ENCODE measurements at places on chromosomes 11 and 22.

- DNase-seq, result no peak
Measured at GRCh38 chr11:69705351-69705811, 1.6 kb upstream of the FGF19 start.

DNA sequence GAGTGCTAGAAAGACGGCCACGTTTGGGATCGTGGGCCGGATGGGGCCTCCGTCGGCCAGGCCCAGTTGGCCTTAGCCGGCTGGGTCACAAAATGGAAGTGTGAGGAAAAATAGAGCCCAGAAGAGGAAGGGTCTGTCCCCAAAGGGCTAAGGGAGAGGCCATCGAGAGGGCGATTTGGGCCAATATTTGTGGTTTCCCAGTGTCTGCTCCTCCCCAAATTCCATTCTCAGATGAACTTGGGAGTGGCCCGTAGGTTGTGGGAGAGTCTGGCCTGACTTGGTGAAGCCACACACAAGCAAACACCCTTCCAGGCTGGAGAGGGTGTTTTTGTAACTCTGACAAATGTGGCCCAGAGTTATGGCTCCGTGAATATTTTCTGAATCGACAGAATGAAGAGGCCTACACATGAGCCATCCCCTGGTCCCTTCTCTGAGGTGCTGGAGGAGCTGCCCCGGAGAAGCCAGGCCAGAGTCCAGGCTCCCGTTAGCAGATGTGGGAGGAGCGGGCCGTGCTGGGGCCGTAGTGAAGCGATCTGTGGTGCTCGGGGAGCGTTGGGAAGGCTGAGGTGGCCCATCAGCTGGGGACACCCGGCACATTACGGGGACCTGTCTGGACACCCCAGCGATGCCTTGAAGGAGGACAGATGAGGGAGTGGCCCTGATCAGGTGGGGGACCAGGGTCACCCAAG is 73.5 kb upstream of the PPARA start:
- DNase-seq, result no peak

GRCh38 chr22:23523713-23524112 is 56.4 kb downstream of the IGLL1 start:
- DNase-seq, result no peak

GRCh38 chr11:122100037-122100755 is 15.8 kb downstream of the BLID start:
- no peak for DNase-seq

DNA sequence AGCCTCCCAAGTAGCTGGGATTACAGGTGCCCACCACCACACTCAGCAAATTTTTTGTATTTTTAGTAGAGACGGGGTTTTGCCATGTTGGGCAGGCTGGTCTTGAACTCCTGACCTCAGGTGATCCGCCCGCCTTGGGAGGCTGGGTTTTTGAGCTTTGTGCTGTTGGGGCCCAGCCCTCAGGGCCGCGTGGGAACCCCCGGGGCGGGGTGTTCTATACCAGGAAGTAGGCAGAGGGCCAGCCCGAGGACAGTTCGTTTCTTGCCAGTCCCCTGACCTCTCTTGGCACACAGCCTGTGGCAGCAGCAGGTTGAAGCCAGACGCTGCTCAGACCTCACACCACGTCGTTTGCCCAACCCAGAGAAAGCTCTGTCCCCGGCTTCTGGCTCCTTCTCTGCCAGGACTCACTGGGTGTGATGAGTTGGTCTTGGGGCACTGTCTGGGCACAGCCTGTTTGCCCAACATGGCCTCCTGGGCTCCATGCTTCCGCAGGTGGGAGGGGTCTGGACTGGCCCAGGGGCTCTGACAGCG is 24.9 kb upstream of the CHKA start:
- no peak for DNase-seq

DNA sequence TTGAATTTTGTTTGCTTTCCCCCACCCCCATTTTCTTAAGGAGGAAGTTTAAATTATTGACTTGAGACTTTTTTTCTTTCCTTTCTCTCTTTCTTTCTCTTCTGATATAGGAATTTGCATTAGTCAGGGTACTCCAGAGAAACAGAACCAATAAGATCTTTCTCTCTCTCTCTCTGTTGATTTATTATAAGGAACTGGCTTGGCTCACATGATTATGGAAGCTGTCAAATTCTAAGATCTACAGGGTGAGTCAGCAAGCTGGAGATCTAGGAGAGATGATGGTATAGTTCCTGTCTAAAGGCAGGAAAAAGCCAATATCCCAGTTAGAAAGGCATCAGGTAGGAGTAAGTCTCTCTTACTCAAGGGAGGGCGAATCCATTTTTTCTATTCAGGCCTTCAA is 64.0 kb downstream of the CCDC81 start:
- DNase-seq, result no peak

DNA sequence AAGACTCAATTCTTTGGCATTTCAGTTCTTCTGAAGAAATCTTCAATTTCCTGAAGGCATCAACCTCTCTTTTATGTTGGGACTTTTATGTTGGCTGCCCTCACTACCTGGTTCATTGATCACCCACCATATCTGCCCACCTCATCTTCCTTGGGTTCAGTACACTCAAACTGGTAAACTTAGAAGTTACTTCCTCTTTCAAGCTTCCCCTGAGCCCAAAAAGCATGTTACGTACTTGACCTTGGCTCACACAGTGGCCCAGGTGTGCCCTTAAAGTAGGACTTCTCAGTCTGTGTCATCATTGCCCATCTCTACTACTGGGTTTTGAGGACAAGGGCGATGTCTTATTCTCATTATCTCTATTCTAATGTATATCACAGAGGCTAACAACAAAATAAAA is 86.1 kb downstream of the GRIA4 start:
- no peak for DNase-seq

- no peak for DNase-seq
Measured at GRCh38 chr22:49005557-49005956, 822.1 kb downstream of the BRD1 start.

- DNase-seq, result no peak
Measured at GRCh38 chr22:36753120-36753802, 22.7 kb downstream of the IFT27 start.

DNA sequence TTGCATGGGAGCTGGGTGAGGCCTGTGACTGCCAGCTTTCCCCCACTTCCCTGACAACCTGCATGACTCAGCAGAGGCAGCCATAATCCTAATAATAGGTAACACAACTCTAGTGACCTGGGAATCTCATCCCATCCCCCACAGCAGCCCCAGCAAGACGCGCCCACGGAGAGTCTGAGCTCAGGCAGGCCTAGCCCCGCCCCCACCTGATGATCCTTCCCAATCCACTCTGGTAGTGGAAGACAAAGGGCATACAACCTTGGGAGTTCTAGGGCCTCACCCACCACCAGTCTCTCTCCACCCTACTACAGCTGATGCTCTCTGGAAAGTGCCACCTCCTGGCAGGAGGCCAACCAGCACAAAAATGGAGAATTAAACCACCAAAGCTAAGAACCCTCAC is 60.3 kb downstream of the CWF19L2 start:
- no peak for DNase-seq

DNA sequence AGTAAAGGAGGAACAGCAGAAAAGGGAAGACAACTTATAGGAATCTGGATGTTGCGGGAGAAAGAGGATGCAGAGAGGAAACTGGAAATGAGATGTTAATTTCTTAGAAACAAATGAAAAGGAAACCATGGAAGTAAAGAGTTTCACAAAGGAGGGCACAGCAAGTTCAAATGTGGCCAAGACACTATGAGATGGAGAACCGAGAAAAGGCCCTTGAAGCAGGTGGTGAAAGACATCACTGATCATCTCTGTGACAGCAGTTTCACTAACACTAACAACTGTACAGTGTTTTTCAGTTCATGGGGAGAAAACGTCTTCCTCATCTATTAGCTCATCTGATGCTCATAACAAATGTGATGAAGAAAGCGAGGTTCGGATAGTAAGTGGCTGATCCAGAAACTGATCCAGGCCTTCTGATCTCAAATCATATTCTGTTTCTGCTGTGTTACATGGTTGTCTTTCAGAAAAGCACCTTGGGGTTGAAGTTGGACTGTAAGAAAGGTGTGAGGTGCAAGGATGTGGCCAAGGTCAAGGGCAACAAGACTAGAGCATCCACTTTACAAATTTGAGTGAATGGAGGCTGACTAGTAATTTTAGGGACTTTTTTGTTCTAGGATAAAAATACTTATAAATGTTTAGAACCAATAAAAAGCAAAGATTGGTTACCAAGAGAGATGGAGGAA is 492.1 kb upstream of the CADM1 start:
- DNase-seq, result no peak

DNA sequence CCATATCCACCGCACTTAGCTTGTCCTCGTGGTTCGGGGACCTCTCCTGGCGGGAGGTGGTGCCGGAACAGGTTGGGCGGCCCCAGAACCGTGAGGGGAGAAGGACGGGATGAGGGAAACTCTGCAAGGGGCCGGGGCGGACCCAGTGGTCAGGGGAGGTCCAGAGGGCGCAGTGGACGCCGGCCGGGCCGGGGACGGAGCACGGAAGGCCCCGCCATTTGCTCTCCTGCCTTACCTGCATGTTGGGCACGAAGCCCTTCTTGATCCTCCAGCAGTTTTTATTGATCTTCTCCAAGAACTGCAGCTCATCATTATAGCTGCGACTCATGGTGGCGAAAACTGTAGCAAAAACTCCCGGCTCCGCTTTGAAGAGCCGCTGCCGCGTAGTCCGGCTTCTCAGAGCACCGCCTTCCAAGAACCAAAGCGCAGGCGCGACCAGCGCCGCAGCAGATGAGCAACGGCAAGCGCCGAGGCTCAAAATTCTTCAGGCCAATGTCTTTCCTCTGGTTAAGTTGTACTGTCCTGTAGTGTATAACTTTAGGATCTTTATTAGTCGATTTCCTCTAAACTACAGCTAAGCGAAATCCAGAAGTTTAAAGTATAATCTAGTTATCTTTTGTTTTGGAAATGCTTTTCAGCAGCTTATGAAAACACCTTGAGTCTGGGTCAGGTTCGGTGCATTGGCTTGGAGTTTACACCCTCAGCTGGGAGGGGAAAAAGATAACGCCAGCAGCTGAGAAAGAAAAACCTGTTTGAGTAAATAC is at the start of gene RTCB:
RTCB (minus strand) TSS at position 419 of the 764 bp plus-strand sequence; CDS start at position 328, 91 bp downstream.
- peak; percentile 89 for DNase-seq

DNA sequence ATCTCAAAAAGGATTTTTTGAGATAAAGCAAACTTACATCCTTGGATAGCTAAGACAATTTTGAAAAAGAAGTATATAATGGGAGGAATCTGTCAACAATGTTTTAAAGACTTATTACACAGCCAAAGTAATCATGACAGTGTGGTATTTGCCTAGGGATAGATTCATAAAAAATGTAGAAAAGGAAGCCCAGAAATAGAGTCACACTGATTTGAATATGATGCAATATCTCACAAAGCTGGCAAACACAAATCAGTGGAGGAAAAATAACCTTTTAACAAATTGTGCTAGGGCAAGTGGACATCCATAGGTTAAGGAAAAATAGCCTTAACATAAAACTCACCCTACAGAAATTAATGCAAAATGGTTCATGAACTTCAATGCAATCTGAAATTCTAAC is 6.0 kb downstream of the XKR3 start:
- DNase-seq, result no peak

DNA sequence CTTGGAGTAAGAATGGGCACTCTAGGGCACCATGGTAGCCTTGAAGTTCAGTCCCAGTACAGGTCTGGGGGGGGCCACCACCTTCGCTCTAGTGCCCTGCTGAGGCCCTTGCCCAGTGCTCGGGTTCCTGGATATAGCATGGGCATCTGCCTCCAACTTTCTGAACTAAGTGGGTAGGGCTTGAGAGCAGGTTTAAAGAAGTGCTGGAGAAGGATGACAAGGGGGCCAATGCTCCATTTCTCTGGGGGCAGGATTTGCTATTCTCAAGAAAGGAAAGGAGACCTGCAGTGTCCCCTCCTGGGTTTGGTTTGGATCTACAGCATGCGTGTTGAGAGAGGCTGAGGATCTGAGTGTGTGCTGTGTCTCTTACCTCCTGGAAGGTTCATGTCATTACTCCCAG is 82.2 kb upstream of the SUSD2 start:
- no peak for DNase-seq

DNA sequence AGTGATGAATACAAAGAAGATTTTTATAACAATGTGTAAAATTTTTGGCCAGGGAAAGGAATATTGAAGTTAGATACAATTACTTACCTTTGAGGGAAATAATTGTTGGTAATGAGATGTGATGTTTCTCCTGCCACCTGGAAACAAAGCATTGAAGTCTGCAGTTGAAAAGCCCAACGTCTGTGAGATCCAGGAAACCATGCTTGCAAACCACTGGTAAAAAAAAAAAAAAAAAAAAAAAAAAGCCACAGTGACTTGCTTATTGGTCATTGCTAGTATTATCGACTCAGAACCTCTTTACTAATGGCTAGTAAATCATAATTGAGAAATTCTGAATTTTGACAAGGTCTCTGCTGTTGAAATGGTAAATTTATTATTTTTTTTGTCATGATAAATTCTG is 5.3 kb downstream of the BIRC3 start:
- no peak for DNase-seq

DNA sequence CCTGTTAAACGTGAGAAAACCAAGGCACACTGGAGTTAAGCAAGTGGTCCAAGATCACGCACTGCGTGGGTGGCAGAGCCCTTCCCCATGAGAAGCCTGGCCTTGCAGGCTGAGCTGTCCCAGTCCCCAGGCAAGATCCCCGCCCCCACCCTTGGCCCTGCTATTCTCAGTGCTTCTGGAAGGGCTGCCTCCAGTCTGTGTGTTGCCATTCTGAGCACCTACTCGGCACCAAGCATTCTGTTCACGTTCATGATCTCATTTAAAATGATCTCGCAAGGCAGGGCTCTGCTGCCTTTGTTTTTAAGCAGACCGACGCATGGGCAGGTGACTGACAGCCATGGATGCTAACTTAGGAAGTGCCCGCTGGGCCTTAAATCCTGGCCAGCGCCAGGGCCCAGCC is 62.8 kb downstream of the PHF21B start:
- no peak for DNase-seq

DNA sequence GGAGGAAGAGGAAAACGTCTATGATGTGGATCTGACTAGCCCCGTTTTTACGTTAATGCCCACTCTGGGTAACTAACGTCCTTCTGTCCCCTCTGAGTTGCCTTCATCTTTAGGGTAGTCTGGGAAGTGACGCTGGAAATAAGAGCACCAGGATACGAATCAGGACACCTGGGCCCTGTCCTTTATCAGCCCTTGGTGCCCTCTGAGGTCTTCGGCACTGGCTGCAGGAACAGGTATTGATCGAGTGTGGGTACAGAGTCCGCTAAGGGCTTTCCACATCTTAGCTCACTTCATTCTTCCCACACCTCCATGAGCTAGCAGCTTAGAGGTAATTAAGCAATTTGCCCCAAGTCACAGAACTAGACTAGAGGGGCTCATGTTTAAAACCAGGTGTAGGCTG is 223.8 kb downstream of the DBX1 start:
- DNase-seq, result no peak
